ENCODE measurements at places on chromosomes 4 and X.

DNA sequence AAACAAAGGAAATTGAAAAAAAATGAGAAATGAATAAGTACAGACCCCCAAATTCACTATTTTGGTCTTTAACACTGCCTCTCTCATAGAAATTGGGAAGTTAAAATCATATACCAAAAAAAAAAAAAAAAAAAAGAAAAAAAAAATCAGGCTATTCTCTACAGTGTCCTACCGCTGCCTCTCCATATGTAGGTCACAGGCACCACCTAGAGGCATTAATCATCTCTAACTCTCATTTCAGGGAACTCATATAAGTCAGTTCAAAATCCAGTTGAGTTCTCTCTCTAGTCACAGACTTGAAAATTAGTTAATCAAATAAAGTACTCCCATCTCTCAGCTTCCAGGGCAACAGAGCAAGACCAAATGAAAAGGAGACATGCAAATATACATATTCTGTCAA is 47.9 kb downstream of the COX18 start:
- peak; percentile 71 for DNase-seq

DNA sequence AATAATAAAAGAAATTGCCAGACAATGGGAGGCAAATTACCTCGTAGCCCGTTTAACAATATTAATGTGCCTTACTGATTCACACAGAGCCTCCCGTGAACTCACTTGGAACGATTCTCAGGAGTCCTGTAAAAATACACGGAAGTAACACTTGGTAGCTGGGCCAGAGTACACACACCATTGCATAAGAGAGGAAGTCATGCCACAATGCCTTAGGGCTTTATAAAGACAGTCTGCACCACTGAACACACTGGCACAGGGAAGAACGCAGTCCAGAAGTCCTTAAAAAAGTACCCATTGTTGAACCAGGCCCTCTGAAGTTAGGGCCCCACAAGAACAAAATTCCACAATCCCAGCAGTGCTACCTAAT is 15.1 kb downstream of the SLC2A9 start:
- DNase-seq, result peak; percentile 68

GRCh38 chrX:39677978-39678791 is 419.6 kb downstream of the BCOR start:
- DNase-seq, result no peak

- DNase-seq, result peak; percentile 5
Observed at GRCh38 chrX:150536455-150537116, 31.8 kb upstream of the MTM1 start.

GRCh38 chr4:73727685-73728084 is 12.7 kb upstream of the CXCL8 start:
- DNase-seq, result no peak

GRCh38 chr4:125459531-125459930 is 144.8 kb downstream of the FAT4 start:
- DNase-seq, result no peak

DNA sequence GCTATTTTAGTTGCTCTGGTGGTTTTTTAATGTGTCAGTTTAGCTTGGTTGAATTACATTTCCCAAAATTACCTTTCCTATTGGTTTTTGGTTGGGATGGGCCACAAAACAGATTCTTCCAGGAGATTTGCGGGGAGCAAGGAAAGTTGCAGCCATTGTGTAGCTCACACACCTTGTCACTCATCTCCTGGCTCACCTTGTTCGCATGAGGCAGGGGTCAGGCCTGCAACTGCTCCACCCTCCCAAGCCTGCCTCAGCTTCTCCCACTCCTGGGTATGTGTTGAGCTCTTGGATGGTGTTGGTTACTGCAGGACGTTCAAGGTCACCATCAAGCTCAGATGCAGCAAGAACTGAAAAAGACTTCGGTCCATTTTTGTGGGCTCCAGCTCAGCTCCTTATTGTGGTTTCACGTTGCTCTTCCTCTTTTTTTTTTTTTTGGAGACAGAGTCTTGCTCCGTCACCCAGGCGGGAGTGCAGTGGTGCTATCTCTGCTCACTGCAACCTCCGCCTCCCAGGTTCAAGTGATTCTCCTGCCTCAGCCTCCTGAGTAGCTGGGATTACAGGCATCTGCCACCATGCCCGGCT is 95.6 kb upstream of the METTL14 start:
- DNase-seq, result no peak

DNA sequence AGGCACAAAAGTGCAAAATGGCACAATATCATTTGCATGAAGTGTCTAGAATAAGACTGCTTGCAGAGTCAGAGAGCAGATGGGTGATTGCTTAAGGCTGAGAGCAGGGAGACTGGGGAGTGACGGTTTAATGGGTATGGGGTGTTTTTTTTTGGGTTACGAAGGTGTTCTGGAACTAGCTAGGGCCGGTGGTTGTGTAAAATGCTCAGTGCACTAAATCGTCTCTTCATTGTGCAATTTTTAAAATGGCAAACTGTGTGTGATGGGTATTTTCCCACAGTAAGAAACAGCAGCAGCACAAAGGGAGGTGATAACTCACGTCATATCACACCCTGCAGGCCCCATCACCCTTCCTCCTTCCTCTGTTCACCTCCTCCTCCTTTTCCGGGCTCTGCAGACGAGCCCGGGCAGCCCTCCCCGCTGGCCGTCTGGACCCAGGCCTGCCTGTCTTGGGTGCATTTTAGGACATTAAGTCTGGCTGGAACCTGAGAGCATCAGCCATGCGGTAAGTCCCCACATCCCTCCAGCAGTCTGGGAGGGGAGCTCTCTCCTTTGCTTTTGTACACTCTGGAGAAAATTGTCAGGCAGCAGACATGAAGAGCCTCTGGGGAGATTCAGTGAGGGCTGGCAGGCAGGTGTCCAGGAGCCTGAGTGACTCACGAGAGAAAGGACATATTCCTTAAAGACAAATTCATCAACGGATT is 42.7 kb downstream of the ASMT start:
- peak; percentile 26 for DNase-seq

- no peak for DNase-seq
Observed at GRCh38 chr4:47415719-47416118, 47.8 kb downstream of the COMMD8 start.

GRCh38 chr4:26034849-26035248 is 120.8 kb downstream of the SMIM20 start:
- no peak for DNase-seq

- no peak for DNase-seq
Observed at GRCh38 chr4:69089388-69089787, 6.9 kb upstream of the UGT2B7 start.

DNA sequence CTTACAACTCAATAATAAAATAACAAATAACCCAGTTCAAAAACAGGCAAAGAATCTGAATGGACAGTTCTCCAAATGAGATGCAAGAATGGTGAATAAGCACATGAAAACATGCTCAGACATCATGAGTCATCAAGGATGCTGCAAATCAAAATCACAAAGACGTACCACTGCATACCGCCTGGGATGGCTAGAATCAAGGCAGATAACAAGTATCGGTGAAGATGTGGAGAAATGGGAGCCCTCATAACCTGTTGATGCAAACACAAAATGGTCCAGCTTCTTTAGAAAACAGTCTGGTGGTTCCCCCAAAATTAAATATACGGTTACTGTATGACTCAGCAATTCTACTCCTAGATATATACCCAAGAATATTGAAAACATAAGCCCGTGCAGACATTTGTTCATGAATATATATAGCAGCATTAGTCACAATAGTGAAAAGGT is 32.5 kb downstream of the AKAP4 start:
- no peak for DNase-seq

GRCh38 chr4:128793859-128794672 is 15.4 kb upstream of the JADE1 start:
- no peak for DNase-seq
